Hepatocyte (in vitro differentiated cells): ENCODE measurements at places on chromosomes 7 and 10. TPM values are rescaled to one million over a fixed set of nuclear protein-coding genes. Genes with fewer than 3 reads are reported as not detected.

ALOX5 gene
- polyA plus RNA-seq, result 4.4 and 9.0 TPM in 2 replicates

HOXA7 gene
- 1.0 TPM in 1 of 2 replicates, not detected in the other for polyA plus RNA-seq

OPN4 gene
- not detected in 2 replicates for polyA plus RNA-seq

GIMAP7 gene
- polyA plus RNA-seq, result 0.19 and 0.28 TPM in 2 replicates

ZNF786 gene
- 4.9 and 6.9 TPM in 2 replicates for polyA plus RNA-seq

ACSL5 gene
- 22.2 and 22.7 TPM in 2 replicates for polyA plus RNA-seq
